Stimulated activated CD8-positive, alpha-beta memory T cell treated with anti-CD3 and anti-CD28 coated beads, Interleukin-4, amount 100 ng/mL, for 24 hours (primary cell): ENCODE measurements at places on chromosomes 6 and 20.
A peak's percentile ranks its signal among the peaks of the same experiment; 100 is the strongest.

- DNase-seq = no peak
These were observed 498.9 kb upstream of the EPHA7 start for GRCh38 chr6:93918258-93918657.

- DNase-seq = no peak
These were observed 35.9 kb upstream of the LTV1 start for GRCh38 chr6:143807103-143807772.

GRCh38 chr6:116467096-116467495 lies 5.9 kb downstream of the CALHM6 start:
- no peak for DNase-seq

GRCh38 chr20:14189794-14190402 lies 147.5 kb downstream of the FLRT3 start:
- DNase-seq = no peak

DNA sequence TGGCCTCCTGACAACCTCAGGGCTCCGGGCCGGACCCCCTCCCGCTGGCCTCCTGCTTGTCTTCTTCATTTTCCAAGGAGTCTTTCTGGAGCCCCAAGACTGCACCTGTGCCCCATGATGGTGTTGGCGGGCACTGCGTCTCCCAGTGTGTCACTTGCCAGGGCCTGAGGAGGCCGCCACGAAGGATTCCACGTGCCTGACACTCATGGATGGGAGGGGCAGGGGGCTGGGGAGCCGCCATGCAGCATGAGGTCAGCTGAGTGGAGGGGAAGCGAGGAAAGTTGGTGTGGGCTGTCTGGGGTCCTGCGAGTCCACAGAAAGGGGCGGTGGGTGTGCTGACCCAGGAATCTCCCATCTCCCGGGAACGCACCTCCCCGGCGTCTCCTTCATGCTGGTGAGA lies 165.7 kb downstream of the SMOC2 start:
- DNase-seq = no peak

GRCh38 chr6:157954150-157955117 lies 27.2 kb upstream of the SYNJ2 start:
- DNase-seq = no peak

DNA sequence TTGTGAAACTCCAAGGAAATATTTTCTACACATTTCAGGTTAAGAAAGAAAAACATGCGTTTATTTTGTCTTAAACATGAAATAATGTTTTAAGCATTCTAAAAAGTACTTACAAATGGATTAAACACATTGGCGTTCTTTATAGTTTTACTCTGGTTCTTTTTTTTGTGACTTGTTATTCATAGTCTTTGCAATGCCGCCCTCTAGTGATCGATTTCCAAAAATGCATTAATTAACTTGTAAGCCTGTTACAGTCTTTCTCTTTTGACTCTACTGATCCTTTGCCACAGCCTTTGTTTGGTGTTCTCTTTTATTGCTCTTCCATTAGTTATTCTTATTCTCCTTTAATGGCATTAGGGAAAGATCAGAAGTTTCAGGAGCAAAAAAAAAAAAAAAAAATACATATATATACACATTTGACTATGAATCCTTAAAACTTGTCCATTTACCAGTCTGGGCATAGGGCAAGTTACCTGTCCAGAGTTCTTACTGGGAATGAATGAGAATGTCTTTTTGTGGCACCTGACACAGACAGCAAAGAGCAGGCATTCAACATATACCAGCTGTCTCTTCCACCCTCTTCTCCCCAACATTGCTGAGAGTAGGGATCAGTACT lies 59.9 kb downstream of the MACROD2 start:
- no peak for DNase-seq

GRCh38 chr20:58192567-58192966 lies 35.9 kb downstream of the ANKRD60 start:
- DNase-seq = peak; percentile 12

GRCh38 chr20:25280574-25281535 lies 33.0 kb downstream of the PYGB start:
- DNase-seq = no peak

- DNase-seq = no peak
These were observed 334.0 kb upstream of the NT5E start for GRCh38 chr6:85115876-85116275.

DNA sequence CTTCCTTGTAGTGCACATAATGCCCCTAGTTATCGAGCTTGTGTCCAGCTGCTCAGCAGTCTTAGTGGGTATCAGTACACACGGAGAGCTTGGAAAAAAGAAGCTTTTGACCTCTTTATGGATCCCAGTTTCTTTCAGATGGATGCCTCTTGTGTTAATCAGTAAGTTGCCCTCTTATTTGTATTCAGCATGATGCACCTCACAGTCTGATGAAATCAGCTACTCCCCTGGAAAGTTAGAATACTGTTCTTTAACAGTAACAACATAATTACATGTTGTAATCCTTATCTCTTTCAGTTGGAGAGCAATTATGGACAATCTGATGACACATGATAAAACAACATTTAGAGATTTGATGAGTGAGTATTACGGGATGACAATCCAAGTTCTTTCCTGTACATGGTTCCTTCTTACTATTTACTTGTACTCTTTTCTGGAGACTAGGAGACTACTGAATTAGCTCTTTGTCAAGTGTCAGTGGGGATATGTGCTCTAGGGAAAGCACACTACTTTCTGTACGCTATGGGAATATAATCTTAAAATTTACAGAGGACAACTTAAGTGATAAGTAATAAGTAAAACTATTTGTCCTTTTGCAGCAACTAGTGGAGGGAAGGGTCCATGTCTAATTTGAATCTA lies 39.1 kb downstream of the PGM3 start:
- DNase-seq = no peak

DNA sequence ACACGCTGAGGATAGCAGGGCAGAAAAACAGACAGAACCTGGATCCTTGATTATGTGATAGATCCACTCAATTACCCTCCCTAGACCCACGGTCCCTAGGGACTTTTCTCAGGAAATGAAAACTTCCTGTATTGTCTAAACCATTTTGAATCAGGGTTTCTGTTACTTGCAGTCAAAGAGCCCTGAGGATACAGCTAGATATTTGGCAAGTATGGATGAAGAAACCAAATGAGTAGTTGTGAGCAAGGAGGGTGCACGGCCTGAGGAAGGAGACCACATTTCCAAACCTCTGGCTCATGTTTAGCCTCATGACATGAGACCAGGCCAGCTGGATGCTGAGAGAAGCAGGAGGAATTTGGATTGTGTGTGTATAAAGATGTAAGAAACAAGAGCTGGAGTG lies 91.6 kb downstream of the MRPL14 start:
- no peak for DNase-seq

GRCh38 chr20:1946442-1946761 lies 47.5 kb downstream of the PDYN start:
- no peak for DNase-seq

- no peak for DNase-seq
These were observed 16.0 kb downstream of the ACSS1 start for GRCh38 chr20:25041813-25042530.

DNA sequence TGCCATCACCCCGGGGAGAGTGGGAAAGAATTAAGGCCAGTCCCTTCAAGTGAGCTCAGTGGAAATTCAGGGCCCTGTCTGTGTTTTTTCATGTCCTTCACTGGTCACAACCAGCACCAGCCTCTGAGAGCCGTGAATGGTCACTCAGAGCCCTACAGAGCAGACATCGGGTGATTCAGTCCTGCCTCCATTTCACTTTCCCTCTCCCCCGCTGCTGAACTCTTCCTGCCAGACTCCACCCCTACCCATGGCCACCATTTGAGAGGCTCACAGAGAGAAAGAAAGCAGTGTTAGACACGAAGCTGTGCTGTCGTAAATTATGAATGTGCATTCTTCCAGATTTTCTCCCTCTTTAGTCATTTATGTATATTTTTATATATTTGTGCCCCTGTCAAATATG lies 5.4 kb downstream of the R3HDML start:
- DNase-seq = no peak

DNA sequence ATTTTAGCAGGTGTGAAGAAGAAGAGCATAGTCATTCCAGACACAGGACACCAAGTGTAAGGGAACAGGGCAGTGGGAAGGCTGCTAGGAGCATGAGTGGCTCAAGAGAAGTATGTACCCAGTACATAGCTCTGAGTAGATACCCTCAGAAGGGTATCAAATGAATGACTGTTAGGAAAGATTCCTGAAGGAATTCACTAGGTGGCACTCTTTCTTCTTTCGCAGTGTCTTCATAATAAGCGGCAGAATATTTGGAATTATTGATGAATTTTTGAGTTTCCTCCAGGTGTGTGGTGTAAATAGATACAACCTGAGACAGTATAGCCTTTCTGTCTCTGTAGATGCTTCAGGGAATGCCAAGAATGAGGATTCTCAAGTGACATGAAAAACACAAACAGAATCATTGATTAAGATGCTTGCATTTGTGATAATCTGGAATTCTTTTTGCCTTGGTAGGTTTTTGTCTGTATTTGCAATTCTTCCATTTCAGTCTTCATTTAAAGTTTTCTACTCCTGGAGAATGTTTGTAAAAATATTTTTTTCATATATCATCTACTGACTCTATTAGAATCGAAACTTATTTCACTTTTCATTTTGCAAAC lies 264.3 kb upstream of the RIMS1 start:
- DNase-seq = no peak

DNA sequence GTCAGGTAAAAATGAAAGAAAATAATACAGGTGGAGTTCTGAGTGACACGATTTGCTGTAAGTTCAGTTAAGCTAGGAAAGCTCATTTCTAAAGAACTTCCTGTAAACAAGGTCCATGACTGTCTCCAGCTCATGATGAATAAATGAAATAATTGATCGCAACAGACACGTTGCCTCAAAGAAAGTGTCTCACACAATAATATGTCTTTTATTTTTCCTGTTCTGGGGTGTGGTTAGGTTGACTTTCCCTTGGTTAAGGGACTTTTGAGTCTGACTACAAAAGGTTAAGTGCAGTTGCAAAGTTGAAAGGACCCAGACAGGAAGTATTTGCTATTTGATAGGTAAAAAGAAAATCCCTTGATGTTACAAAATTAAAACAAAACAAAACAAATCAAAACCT lies 304.2 kb upstream of the PRDM1 start:
- DNase-seq = no peak

GRCh38 chr20:63123331-63123741 lies 92.6 kb downstream of the YTHDF1 start:
- DNase-seq = no peak

DNA sequence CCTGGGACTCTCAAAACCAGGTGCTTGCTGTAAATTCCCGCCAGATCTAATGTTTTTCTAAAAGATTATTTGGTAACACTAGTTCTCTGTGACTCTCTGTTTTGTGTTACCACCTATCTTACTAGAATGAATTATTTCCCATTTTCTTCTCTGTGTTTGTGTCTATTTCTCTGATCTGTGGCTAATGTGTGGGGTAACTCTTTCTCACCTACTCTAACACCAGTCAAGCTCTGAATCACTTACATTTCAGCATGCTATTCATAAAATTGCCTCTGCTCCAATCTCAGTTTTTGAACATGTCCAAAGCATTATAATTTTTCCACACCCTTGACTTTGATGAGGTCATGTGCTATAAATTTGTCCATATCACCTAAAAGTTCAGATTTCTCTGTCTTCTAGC lies 23.2 kb upstream of the COL19A1 start:
- DNase-seq = no peak
